Stimulated activated CD8-positive, alpha-beta memory T cell treated with anti-CD3 and anti-CD28 coated beads, Interleukin-4, amount 100 ng/mL, for 1 hour (primary cell): ENCODE measurements at places on chromosomes 2 and 18.

GRCh38 chr18:58754544-58755068 lies 83.3 kb downstream of the MALT1 start:
- no peak for DNase-seq

DNA sequence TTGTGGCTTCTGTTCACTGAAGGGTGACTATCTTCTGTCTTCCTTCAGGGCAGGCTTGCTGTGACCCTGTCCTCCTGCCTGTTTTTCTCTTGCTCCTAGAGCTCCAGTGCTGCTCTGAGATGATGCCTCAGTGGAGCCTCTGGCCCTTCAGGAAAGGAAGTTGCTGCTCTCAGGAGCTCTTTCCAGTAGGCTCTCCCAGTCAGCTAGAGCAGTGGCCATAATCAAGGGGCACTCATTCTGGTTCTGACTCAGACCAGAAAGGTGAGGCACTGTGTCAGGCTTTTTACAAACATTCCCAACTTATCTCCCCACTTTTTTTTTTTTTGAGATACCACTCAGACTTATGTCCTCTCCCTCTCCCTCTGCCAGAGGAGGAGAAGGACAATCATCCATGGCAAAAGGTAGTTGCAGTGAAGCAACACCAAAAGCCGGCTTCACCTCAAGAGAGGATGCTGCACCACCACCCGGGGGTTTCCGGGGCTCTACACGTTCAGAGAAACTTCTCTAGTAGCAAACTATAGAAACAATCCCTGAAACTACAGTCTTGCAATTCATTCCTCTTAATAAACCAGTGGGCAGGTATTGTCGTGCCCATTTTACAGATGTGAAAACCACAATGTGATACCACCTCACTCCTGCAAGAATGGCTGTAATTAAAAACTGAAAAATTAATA lies 115.4 kb downstream of the ACTR3 start:
- DNase-seq, result no peak

GRCh38 chr2:16774980-16775898 lies 109.6 kb upstream of the CYRIA start:
- DNase-seq, result no peak

DNA sequence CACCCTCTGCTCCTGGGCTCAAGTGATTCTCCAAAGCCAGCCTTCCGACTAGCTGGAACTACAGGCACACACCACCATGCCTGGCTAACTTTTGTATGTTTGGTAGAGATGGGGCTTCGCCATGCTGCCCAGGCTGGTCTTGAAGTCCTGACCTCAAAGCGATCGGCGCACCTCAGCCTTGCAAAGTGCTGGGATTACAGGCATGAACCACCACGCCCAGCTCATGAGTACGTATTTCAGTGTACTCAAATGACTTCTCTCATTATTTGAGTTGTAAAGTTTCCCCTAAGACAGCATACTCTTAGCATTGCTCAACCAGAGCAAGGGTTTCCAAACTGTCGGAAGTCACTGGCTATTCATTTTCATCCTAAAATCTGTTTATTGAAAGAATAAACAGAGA lies 40.3 kb downstream of the IMPA2 start:
- no peak for DNase-seq

DNA sequence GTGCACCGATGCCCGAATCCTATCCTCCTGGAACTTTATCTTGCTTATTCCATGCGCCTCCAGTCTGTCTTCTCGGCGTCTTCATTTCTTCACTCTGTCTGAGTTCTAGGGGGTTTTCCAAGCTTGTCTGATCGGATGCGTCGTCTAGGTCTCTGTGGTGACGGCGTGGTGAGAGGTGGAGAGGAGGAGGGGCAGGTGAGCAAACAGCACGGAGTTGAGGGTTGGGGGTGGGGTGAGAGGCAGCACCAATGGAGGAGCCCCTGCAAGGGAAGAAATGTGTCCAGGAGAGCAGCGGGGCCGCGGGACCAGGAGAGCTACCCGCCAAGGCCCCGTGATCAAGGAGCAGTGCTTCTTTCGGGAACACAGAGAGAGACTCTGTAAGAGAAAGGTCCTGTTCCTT lies 131.3 kb upstream of the TWIST2 start:
- no peak for DNase-seq

DNA sequence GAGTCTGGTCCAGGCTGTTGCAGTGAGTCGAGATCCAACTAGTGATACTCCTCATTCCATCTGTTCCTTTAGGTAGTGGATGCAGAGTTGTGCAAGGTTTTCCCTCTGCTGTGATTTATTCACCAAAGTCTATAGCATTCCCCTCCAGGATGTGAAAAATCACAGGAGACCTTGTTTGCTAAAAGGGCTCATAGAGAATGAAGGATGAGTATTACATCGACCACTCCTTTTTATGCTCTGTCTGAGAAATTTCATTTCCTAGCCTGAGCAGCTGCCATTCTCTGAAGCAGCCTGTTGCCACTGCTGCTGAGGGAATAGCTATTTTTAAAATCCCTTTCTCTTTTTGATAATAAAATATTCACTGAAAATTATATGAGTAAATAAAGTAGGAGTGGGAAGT lies 134.1 kb upstream of the LRRTM1 start:
- no peak for DNase-seq

DNA sequence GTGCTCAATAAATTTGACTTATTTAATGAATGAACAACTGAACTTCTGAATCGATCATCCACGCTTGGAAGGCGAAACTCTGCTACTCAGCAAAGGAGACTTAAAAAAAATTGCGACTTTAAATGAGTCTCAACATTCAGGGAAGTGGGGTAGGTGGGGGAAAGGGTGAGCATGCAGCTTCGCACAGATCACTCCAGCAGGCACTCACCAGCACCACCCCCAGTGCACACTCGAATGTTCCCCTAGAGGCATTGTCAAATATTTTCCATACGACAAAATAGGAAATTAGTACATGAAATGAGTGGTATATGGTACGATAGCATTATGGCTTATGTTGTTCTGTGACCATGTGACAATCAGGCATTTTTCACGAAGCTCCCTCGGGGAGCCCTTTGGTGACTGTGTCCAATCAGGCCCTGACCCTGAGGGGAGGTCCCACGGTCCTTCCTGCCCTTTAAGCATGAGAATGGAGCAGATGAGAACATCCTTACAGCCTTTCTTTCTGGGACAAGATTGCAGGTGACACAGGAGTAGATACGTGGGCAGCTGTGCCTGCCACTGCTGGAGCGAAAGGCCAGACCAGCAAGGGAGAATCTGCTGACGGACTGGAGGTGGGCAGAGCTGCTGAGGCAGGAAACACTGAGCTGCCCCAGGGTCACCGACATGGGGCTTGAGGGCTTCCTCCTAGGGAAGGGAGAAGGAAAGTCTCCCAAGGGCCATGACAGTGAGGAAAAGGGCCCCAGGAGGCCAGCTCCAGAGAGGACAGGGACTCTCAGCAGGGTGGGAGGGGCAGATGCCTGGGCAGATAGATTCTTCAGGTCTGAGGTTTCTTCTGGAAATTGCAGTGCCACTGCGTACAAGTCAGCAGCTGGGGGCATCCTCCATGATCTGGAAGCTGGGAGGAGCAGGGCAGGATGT lies 101.3 kb upstream of the ID2 start:
- no peak for DNase-seq

GRCh38 chr2:146785101-146785500 lies 1059.7 kb upstream of the ACVR2A start:
- no peak for DNase-seq

GRCh38 chr2:238404406-238405216 lies 22.1 kb upstream of the ASB1 start:
- DNase-seq, result no peak

DNA sequence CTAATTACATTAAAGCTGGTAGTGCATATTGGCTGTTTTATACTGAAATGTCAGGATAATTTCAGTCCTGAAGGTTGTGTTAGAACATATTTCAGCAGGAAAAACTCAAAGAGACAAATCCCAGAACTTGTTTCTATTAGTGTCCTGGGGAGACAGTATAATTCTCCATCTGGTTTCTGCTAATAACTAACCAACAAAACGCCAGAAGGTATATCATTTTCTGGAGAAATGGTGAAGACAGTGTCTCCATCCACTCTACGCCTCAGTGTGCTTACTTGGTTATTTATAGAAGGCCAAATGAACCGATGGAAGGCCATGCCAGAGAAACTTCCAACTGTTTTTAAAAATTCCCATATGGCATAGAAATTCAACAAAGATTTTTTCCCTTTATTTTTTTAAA lies 41.6 kb downstream of the GCA start:
- DNase-seq, result no peak

DNA sequence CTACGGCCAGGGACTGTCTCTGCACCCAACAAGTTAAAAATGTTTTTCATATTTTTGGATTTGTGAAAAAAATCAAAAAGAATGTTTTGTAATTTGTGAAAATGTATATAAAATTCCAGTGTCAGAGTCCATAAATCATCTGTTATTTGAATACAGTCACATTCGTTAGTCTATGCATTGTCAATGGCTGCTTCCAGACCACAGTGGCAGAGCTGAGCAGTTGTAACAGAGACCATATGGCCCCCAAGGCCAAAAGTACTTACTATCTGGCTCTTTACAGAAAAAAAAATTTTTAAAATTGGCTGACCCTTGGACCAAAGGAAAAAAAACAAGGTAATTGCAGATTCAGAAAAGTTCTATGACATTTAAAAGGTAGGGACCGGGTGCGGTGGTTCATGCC lies 86.7 kb upstream of the ATL2 start:
- DNase-seq, result no peak

GRCh38 chr18:1668279-1668678 lies 763.6 kb downstream of the ADCYAP1 start:
- DNase-seq, result no peak

DNA sequence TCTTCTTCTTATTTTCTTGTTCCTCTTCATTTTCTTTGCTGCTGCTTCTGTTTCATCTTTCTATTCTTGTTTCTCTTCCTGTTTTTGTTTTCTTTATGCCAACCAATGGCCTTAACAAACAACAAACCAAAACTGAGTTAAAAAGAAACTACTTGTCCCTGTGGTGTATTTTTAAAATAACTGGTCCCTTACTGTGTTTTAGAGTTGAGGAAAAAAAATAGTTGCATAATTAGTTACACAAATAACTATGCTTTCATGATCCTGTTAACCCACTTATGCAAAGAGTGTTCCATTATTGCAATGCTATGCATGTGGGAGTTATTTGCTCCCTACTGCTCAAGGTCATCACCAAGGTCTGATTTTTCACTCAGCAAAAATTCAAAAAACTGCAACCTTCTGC lies 39.5 kb upstream of the IMP4 start:
- DNase-seq, result no peak

DNA sequence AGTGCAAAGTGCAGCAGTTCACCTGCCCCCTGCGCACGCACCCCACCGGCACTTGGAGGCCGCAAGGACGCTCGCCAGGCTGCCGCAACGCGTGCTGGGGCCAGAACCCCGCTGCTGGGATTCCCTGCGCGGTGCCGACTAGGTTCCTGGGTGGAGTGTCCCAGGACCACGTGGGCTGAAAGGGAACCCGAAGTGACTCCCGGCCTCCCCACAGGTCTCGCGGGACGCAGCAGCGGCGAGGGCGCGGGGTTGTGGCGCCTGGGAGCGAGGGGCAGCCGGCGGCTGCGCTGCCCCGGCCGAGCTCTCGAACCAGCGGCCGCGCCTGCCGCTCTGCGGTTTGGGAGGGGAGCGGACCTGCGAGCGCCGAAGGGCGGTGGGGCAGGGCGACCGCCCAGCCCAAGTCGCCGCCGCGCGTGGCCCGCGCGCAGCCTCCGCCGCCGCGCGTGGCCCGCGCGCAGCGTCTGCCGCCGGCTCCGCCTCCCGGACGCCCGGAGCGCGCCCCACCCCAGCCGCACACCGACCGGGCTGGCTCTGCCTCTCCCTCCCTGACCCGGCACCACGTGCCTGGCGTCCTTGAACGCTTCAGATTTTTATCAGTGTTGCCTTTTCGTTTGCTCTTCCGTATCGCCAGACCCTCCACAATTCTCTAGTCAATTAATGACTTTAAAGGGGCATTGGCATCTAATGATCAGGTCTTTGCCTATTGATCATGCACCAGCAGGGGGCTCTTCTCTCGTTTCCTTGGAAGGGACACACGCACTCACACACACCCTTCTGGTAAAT lies at the start of gene FTCDNL1:
FTCDNL1 (minus strand) TSS at position 475 of the 783 bp plus-strand sequence. CDS start 2,230 bp downstream, outside the sequence.
- DNase-seq, result peak; percentile 21

DNA sequence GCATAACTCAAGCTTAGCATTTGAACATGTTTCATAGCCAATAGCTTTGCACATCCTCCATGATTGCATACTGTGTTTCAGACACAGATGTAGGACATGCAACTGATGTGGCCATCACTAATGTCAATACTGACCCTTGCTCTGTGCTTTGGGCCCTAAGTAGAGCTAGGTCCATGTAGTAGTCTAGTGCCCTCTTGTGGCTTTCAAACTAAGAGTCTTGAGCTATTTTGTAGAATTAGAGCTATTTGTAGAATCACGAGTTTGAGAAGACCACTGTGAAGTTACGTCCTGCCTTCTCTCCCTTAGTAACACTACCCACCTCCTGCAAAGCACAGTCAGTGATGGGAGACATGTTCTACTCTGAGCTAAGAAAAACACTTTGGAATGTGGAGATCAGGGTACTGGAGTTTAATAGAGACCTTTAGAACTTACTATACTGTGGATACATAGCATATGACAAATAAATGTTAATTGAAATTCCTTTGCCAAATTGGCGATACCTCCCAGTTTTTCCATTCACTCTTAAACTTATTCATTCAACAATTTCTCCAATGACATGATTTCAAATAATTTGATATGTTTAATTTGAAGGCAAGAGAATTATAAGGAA lies 306.5 kb upstream of the TNP1 start:
- no peak for DNase-seq

DNA sequence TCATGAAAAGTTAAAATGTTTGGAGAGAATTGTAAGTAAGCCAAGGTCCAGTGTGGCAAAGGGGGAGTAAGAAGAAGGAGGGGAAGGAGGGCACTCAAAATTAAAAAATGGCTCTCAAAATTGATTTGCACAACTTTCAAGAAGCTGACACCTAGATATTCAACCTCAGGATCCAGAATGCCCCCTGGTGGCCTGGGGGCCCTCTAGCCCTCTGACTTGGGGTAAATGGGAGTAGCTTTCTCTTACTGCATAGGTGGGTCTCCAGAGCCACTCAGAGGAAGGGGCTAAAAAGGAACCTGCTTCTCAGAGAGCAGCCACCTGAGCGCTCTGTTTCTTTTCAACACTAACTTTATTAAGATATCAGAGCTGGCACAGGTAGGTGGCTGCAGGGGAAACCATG lies 968.5 kb downstream of the BCL11A start:
- no peak for DNase-seq

GRCh38 chr18:76564117-76564516 lies 69.1 kb upstream of the ZNF516 start:
- no peak for DNase-seq

DNA sequence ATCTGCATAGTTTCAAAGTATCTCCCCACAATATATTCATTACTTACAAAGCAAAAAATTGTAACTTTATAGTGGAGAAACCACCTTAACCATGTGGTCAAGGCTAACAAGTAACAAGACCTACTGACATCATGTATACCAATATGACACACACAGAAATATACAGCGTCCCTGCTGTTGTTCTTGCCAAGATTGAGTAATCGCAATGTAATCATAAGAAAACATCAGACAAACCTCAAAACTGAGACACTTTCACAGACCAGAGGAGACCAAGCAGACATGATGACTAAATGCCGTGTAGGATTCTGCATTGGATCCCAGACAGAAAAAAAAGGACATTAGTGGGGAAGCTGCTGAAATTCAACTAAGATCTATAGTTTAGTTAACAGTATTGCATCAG lies 123.0 kb downstream of the ACAA2 start:
- DNase-seq, result no peak

GRCh38 chr2:138182937-138183312 lies 218.7 kb downstream of the HNMT start:
- DNase-seq, result no peak
